ENCODE measurements at places on chromosomes 2 and 18. TPM values are rescaled to one million over a fixed set of nuclear protein-coding genes. Genes with fewer than 3 reads are reported as not detected.

GRCh38 chr2:241773511-241774418 lies 2.9 kb upstream of the GAL3ST2 start:
- DNase-seq: no peak

- DNase-seq: no peak
Observed at GRCh38 chr2:146890491-146890890, 954.3 kb upstream of the ACVR2A start.

DNA sequence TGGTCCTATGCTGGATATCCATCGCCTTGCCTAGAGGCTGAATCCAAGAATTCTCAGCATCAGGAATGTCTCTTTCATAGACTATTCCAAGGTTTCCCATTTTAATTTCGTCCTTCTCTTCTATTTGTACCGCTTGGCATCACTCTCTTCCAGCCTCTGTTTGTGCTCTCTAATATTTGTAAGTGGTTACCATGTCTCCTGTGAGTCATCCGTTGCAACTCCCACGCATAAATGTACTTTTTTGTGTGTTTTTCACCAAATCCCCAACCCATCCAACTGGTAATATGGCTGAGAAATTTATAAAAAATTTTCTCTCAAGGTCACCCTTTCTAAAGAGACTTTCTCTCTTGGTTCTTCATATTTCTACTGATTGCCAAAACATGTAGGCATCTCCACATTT lies 21.8 kb downstream of the COLEC12 start:
- no peak for DNase-seq

The KIAA2012 gene
- not detected for total RNA-seq

DNA sequence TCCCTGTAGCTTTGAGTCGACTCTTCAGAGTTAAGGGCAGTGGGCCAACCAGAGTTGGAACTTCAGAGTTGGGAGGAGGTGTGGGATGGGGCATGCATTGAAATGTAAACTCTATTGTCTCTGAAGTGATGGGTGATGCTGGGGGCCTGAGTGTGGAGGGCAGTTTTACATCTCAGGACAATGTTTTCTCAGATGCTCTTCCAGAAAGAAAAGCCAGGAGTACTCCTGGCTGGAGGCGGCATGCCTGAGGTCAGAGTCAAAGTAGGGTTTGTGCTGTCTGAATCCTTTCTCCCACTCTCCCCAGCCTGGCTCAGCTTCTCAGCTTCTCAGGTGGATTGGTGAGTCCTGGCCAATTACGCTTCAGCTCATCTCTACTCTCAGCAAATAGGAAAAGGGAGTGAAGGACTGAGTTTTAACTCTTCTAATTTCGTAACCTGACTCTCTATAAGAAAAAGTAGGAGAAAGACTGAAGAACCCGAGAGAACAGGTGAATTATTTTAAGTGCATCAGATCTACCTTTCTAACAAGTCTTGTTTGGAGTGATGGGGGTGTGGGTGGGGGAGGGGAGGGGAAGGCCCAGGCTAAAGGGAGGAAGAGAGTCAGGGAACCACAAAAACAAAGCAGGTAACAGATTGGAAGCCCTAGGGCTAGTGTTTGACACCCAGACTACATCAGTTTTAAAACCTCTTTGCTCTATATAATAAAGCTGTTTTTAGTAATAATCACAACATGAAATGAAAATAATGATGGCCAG lies 107.5 kb upstream of the PELI1 start:
- no peak for DNase-seq

The IL1RN gene
- not detected for total RNA-seq
